ENCODE measurements at places on chromosomes 5 and 9.
A peak's percentile ranks its signal among the peaks of the same experiment; 100 is the strongest.

- peak; percentile 57 for DNase-seq
These were observed 18.8 kb upstream of the CATSPER3 start for GRCh38 chr5:134948911-134949310.

DNA sequence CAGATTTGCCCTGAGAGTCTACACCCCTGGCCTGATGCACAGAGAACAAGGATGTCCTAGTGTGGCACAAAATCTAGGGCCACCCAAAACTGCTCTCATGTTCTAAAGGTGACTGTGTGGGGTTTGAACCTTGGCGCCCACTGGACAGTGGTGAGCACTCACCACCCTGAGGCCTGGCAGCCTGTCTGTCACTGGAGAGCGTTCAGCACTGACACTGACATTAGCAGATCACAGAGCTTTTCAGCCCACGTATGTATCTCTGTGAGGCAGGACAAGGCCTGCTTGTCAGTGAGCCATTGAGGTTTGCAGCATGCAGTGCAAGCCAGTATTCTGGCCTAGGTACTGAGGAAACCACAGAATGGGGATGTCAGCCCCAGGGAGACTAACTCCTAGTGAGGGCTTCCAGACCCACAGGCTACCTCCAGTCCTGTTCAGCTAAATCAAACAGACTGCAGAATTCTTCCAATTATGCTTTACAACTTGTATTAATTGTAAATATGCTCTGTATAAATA, 38.9 kb upstream of the SLC2A8 start:
- no peak for DNase-seq

- peak; percentile 64 for DNase-seq
These were observed 41.2 kb upstream of the VCAN start for GRCh38 chr5:83430130-83431010.

DNA sequence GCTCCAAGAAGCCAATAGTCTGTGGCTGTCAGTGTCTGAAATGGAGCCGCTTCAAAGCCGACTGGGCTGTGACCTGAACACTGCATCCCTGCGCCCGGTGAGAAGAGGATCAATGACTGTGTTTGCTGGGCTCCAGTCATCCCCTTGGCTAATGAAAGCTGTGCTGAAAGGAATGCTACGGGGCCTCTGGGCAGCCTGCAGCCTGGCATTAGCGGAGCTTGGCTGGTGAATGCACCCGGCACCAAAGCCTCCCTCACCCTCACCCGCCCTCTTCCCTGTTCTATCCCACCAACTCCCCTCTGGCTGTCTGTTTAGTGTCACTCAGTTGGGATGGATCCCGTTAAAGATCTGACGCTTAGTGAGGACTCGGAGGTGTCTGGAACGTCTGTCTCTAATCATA, 355.3 kb downstream of the BNC2 start:
- DNase-seq: no peak

GRCh38 chr9:127612939-127613582, 984 bp downstream of the STXBP1 start:
- DNase-seq: peak; percentile 73

DNA sequence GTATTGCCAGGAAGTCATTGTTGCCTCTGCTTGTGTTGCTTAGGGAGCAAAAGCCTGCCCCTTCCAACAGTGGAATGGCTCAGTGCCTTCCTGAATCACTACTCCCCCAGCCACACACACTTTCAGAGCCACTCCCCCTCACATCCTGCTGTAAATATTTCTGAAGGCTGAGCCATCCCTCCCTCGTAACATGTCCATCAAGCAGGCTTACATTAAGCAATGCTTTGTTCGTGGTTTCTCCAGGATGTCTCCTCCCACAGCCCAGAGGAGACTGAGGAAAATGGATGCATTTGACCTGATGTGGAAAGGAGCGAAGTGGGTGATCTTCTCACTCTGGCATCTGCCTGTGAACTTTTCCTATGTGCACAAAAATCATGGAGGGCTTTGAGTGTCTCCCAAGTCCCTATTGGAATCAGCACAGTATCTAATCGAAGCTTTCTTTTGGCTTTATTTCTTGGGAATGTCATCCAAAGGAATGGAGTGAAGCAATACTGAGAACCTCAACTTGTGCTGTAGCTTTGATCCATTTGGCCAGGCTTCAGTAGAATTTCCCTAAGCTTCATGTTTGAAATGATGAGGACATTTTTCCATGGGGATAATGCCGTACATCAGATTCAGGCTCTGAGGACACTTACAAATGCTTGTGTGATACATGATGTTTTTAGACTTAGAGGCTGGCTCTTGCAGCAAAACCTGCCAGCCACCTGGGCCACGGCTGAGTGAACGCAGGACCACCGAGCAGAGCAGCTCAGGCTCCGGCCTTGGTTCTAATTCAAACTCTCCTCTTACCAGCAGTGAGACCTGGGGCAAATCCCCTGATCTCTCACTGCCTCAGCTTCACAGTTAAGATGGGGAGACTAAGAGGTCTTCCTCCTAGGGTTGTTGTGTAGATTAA, 389.1 kb downstream of the ENC1 start:
- peak; percentile 89 for DNase-seq

DNA sequence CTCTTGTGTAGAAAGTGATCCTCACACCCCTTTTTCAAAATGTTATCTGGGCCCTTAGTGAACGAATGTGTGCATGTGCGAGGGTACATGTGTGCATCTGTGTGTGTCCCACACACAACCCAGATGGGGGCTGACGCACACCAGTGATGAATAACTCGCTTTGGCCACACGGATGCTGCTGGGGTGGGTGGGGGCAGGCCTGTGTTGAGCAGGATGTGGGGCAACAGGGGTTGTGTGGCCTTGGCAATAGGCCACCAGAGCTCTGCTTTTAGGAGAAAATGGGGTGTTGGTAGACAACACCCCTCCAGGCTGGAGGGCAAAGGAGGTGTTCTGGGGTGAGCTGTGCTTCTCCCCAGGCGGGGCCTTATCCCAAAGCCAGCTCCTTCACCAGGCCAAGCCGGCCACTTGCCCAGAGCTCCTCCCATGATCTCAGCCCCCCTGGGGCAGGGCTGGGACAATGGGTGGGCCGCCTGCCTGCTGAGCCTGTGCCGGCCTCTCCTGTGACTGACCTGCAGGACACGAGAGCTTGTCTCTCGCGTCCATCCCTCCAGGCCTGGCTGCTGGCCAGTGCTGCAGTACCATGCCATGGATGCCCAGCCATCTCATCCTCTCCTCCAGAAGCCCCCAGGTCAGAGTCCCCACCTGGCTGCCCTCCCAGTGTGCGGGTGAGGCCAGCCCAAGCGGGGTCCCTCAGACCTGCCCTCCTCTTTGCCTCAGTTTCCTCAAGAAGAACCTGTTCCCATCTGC, 1.7 kb downstream of the DBN1 start:
- peak; percentile 91 for DNase-seq

GRCh38 chr9:137317718-137318511, 15.8 kb upstream of the NRARP start:
- no peak for DNase-seq

DNA sequence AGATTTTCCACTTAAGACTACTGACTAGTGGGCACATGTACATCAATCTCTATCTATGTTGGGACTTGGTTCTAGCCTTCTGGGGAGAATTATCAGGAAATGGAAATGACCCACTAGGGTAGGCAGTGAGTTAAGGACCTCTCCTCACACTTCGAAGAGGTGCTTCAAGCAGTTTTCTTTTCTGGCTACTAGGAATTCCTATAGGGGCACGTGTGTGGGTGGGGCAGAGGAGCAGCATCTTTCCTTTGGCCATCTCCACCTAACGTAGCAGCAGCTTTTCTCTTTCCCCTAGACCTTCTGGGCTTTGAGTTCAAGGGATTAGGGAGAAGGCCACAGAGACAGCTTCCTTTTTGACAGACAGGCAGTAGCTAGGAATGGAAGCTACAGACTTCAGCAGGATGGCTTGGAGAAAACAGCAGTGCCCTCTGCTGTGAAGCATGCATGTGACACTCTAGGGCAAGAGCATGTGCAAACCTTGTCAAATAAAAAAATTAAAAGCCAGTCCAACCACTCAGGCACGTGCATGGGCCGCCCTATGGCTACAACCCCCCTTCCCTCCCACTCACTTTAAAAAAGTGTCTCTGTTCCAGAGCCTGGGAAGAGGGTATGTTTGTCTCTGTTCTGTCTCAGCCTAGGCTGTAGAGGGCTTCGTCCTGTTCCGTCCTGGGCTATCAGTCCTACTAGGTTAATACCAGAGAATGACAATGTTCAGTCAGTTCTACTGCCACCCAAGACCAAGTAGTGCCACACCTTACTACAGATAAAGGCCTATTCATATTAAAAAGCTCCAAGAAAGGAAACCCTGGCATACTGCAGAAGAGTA, 8.7 kb upstream of the GFRA3 start:
- peak; percentile 41 for DNase-seq

DNA sequence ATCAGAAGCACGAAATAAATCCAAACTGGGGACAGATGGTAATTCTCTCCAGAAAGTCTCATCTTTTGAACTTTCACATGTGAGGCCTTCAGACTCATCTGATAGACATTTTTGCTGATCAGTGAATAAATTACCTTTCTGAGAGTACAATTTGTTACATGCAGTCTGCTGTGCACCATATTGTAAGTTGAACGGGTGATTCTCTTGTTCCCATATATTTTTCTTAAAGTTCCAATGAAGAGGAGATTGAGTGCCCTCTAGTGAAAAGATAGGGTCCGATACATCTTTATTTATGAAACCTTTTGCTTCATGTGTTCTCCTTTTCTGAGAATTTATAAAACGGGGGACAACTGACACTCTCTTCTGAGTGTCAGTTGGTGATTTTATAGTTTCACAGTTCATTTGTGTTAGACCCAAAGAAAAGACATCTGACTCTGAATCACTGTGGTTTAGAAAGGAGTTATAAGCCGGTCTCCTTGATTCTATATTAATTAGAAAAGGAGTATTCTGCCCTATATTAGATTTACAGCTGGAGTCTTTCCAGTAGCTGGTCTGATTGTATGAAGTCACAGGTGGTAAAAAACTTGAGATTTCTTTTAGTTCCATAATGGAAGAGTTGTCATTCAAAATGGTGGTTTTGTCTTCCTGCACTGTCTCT, 30.4 kb downstream of the GNG10 start:
- peak; percentile 55 for DNase-seq

DNA sequence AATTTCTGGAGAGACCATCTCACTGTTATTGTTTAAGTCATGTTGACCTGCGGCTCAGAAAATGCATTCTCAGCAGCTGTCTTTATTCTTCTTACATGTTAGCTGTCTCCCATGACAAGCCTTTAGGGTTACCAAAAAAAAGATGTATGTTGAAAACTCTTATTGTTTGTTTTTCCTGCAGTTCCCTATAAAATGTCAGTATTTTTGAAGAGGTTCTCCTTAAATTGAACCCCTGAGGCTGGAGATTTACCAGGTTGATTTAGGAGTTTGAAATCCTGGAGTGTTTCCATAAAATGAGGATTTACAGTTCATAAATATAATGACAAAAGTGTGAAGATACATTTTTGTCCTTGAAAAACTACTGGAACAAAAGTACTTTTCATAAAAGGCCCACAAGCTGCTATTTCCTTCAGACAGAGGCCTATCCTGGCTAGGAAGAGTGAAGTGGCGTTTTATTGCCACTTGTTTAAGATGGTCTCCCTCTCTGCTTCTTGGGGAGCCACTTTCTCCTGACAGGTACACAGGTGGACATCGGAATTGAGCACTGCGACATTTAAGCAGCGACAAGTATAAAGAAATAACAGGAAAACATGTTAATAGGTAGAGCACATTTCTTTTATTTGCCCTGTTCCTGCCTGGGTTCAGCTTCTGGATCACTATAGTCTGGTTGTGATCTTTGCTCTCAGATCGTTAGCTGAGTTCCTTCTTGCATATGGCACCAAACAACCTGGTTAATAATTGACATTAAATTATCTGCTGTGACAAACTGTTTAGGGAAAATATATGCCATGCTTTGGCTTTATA, 344.8 kb upstream of the RPS23 start:
- DNase-seq: no peak

- DNase-seq: no peak
These were observed 248.6 kb downstream of the RFX3 start for GRCh38 chr9:3277200-3277599.

DNA sequence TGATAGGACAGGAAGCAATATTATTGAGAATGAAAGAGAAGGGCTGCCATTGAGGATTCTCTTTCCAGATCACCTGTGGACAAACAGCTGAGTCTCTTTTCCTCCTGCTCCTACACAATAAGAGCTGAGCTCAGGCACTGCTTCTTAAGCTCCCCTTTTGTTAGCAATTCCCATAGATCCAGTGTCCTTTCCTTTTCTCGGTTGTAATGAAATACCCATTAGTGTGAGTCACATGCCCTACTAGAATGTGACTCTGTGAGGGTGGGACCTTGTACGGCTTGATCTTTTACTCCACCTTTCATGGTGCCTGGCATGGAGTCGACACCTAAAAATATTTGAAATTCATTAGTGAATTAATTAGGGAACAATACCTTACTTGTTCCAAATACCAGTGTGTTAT, 269.2 kb downstream of the NR3C1 start:
- DNase-seq: no peak

GRCh38 chr9:114300153-114300845, 22.6 kb upstream of the ORM1 start:
- DNase-seq: no peak

DNA sequence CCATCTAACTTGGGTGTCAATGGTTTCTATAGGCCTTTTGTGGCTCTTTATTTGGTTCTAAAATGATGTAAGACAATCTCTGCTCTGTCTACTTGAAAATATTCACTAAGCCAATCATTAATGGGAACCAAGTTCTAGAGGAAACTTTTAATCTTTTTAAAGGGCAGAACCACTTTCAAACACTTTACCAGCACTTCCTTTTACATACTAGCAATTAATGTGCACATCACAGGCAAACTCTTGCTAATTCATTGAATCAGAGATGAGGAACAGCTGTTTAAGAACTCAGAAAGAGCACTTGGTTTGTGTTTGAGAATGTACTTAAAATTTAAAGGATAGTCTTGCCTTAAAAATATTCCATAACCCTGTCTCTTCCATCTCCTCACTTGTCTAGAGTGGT, 83.4 kb downstream of the PAPPA start:
- no peak for DNase-seq

DNA sequence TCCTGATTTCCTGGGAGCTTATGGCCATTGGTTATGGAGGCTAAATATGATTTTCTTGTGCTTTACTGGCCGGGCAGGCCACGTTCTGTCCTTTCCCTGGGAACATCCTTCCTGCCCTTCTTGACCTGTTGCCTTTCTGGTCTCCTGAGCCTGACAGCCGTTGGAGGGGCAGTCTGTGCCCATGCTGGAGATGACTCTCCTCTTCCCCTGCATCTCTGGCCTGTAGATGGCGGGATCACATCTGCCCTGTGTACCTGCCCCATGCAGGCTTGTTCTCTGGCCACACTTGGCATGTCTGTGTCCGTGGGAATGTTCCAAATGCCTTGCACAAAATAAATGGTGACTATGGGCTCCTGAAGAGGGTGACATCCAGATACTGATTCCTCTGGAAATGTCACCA, 253.1 kb upstream of the IRX4 start:
- no peak for DNase-seq
